ENCODE measurements at places on chromosomes 6 and 20.

- DNase-seq, result no peak
Measured at GRCh38 chr6:36963451-36964290, 9.1 kb downstream of the PI16 start.

GRCh38 chr6:3211681-3212080 is 15.8 kb downstream of the TUBB2B start:
- DNase-seq, result no peak

GRCh38 chr20:2335096-2335870 is 39.5 kb downstream of the TGM3 start:
- no peak for DNase-seq

- DNase-seq, result no peak
Measured at GRCh38 chr20:57496592-57496991, 28.3 kb downstream of the CTCFL start.

DNA sequence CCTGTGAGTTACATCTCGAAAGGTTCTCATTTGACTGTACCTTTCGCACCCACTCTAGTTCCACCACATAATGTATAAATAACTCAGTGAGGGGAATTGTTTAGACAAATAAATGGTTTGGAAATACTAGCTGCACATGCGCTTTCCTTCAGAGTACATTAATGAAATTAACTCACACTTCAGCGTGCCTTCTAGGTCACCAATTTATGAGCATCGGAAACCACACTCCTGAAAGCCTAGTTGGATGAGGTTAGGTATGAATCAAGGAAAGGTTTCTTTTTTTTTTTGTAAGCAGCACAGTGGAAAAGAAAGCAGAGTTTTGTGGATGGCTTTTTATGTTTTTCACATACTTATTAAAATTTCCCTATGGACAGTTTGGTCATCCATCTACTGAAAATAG is 247.8 kb upstream of the TCF21 start:
- DNase-seq, result no peak

DNA sequence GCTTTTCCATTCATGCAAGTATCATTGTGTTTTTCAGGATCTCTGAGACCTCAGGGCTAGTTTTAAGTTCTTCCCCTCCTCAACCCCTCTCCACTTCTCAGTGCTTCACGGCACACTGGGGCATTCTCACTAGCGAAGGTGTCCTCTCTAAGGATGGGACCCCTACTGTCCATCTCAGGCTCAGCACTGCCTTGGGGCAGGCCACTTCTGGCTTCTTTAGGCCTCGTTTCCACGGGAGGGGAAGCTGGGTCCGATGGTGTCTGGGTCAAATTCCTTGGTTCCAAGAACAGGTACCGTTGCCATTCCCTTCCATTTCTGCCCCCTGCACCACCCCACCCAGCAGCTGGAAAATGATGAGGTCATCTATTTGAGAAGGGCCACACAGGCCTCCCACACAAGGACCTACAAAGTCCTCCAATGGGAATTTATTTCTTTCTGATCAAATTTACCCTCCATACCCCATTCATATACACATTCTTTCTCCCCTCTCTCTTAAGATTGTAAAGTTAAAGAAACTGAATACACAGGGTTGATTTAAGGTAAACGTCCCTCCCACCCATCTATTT is 17.2 kb downstream of the GNAS start:
- DNase-seq, result no peak

DNA sequence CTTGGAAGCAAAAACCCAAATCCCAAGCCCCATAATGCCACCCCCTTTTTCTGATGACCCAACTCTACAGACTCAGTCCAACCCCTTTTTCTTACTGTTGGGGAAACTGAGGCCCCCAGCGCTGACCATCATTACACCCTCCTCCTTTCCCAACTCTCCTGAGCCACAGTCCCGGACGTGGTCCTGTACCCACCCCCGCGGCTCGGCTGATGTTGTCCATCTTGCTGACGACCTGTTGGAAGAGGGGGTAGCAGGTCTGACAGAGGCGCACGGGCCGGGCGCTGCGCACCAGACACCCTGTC is 533 bp downstream of the OSTM1 start:
- no peak for DNase-seq

- DNase-seq, result no peak
Measured at GRCh38 chr20:2783908-2784566, 16.4 kb downstream of the CPXM1 start.

DNA sequence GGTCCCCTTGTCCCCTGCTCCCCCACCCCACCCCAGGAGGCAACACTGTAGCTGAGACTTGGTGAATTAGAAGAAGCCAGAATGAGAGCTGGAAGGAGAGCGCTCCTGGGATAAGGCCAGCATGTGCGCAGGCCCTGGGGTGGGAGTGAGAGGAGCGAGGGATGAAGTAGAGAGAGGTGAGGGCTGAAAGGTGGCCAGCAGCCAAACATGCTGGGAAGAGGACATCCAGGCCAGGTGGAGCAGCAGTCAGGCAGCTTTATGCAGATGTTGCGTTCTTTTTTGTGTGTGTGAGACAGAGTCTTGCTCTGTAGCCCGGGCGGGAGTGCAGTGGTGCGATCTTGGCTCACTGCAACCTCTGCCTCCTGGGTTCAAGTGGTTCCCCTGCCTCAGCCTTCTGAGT is 2.2 kb upstream of the BPIFB1 start:
- no peak for DNase-seq

DNA sequence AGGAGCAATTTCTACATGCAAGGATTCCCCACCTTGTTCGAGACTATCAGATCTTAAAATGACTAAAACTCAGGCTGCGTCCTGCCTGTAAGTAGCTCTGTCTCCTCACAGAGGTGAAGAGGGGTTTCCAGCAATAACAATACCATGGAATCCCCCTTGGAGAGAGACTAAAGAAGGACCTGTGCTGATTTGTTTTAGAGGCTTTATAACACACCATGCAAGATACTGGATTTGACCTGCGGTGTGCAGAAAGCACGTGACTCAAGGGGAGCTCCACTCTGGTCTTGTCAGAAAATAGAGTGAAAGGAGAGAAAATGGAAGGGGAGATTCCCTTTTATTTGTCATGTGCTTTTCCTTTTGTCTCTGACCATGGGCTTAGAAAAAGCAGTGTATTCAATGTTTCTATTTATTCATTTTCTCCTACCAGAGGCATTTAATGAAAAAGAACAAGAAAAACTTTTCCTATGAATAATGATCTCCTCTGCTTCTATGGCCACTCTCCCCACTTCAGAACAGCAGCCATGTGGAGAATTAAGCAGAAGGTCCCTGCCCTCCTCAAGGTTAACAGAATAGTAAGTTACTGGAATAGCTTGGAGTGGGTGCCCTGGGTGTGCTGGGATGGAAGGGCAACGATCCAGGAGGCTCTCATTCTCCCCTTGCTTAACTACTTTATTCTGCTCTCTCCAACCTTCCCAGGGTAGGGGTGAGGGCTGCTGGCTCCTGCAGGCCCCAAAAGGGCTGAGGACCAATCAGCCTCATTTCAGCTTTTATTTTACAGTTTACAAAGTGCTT is 19.2 kb upstream of the MRPS10 start:
- DNase-seq, result no peak

- no peak for DNase-seq
Measured at GRCh38 chr6:107564589-107564951, 74.7 kb downstream of the SOBP start.

DNA sequence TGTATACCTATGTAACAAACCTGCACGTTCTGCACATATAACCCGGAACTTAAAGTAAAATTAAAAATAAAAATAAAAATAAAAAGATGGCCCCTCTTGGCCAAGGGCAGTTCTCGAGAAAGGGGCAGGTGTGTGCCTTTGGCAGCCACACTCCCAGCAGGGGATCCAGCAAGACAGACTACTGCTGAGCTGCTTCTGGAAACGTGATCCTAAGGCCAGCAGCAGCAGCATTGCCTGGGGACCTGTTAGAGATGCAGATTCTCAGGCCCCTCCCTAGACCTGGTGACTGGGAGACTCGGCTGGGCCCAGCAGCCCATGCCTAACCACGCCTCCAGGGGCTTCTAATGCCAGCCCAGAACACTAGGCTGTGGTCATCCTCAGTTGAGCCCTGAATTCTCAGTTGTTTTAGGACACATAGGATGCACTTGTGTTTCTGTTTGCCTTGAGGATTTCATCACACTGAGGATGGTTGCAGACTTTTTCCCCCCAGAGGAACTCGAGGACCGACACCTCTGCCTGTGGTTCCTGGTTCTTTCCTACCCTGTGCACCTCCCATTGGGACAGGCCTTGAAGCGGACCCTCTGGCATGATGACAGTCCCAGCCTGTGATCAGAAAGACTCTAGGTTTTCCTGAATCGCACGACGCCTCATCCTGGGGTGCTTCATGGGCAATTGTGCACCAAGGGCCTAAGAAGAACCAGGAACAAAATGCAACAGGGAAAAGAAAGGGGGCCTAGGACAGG is 105.9 kb downstream of the TOX2 start:
- DNase-seq, result no peak

DNA sequence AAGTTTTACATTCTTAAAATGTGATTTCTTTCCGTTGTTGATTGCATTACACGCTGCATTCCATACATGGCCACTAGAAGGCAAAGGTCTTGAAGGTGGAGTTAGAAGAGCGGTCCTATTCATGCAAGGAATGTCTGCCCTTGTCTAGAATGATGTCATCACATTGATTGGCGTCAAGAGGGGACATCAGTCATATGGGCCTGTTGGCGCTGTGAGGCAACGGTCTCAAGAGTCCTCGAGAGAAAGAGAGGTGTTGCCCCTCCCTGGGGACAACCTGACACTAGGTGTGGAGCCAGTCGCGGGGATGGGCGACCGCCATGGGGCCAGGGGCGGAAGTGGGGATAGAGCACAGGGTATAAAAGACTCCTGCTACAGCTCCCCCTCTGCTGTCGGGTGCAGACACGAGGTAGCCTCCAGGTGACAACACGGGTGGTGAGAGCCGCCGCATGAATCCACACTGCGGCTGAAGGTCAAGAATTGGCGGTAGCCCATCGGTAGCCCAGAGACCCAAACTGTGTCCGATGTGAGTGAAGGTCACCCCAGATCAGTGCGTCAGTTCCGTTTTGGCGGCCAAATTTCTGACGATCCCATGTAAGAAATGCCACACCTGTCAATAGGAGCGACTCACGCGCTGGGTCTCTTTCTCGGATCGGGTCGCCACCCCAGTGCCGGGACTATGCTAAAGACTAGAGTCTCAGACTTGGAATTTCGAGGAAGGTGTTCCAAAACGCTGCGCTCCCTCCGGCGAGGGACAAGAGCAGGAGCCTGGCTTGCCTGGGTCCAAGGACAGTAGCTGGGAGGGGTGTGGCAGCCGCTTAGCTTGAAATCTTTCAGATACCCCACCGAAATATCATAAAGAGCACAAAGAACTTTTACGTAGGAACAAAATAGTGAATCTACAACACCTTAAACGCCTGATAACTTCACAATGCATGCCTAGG is 93.2 kb upstream of the ZNF184 start:
- DNase-seq, result no peak

DNA sequence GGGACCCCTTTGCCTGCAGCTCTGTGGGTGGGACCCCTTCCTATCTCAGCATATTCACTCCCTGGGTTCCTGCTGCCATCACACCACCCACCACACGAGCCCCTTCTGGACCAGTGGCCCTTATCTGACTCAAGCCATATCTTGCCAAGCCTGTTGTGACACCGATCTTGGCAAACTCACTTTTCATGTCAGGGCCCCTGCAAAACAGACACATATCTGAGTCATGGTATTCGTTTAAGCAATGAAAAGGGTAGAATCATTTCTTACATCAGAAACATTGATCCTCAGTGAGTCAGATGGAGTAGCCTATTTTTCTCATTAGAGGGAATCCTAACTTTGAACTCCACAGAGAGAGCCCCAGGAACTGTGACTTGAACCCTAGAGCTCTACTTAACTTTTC is 10.6 kb downstream of the RAET1E start:
- no peak for DNase-seq

DNA sequence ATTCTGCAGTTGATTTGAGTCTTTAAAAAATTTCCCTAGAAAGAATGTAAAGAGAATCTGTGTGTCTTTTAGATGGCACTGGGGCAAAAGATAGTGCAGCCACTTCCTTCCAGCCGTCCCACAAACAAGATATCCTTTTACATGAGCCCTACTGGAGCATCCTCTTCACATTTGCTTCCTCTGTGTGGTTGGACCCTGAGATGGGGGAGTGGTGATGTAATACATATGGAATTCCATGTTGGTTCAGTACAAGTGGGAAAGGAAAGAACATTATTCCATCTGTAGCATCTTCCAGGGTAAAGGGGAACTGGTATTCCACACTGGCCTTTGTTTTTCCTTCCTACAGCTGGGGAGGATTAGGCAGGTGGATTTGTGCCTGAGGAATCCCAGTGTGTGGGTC is 78.9 kb upstream of the ISM1 start:
- no peak for DNase-seq

DNA sequence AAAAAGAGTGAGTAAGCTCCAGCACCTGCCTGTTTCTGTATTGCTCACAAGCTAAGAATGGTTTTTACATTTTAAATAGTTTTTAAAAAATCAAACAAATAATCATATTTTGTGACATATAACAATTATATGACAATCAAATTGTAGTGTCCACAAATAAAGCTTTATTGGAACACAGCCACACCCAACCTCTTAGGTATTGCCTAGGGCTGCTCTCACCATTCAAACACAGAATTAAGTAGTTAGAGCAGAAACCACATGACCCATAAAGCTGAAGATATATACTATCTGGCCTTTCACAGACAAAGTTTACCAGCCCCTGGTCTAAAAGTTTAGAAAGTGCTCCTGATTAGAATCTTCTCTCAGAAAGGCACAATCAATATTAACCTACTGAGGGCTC is 11.2 kb downstream of the TNFRSF21 start:
- DNase-seq, result no peak

DNA sequence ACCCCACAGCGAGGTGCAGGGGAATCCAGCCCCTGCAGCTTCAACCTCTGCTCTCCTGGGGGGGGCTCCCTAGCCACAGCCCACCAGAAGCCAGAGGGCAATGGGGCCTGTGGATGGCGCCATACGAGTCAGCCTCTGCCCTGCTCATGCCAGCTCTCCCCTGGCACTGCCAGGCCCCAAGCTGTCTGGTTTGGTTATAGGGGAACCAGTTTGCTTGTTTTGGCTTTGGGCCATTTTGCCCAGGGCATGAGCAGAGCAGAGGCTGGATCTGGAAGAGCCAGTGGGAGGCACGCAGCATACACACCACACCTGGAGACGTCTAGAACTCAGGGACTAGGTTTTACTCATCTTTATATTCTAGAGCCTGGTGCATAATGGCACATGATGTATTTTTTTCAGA is 66.7 kb upstream of the SLC22A16 start:
- no peak for DNase-seq

DNA sequence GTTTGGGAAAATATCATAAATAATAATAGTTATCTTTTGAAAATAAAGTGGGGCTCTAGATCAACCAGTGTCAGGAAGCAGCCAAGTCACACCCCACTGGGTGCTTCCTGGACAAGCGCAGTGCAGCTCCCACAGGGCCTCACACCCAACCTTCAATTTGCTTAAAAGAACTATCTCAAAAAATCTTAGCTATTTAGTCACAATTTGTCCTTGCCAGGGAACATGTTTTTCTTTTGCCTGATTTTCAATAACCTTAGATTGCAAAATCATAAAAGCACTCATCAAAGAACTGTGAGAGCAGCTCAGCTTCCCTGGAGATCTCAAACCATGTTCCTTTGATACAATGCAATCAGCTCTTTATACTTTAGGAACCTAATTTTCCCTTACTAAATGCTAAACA is 1.6 kb upstream of the NCOA7 start:
- DNase-seq, result no peak
